Activated CD4-positive, CD25-positive, alpha-beta regulatory T cell treated with anti-CD3 and anti-CD28 coated beads, Interleukin-2, amount 50 U/mL, for 16 hours (primary cell): ENCODE measurements at places on chromosomes 7 and 10.

DNA sequence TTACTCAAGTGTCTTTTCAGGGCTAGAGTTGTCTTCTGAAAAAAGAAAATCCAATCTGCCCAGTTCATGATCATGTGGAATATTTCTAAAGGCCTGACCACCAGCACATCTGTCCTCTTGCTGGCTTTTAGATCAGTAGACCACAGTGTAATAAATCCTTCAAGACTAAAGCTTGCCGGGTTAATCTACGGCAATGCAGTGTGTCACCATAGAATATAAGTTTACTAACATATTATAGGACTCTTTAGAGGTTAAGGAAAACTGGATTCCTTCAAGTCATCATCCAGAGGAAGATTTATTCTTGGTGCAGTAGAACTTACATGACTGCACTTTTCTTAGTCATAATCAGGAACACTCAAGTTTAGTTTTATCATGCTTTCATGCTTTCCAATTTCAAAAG, 349.5 kb downstream of the SEMA3D start:
- DNase-seq: no peak

GRCh38 chr7:81770728-81771223, 929 bp upstream of the HGF start:
- DNase-seq: no peak

GRCh38 chr7:7351832-7352231, 169.5 kb downstream of the C1GALT1 start:
- no peak for DNase-seq

DNA sequence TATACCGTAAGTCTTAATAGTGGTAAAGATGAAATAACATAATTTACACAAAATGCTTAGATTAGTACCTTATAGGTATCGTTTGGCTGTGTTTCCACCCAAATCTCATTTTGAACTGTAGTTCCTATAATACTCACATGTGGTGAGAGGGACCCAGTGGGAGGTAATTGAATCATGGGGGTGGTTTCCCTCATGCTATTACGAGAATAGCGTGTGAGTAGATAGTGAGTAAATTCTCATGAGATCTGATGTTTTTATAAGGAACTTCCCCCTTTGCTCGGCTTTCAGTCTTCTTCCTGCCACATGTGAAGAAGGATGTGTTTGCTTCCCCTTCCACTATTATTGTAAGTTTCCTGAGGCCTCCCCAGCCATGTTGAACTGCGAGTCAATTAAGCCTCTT, 426.3 kb upstream of the POT1 start:
- DNase-seq: no peak

- DNase-seq: no peak
Measured at GRCh38 chr7:51577390-51577789, 260.8 kb upstream of the COBL start.

DNA sequence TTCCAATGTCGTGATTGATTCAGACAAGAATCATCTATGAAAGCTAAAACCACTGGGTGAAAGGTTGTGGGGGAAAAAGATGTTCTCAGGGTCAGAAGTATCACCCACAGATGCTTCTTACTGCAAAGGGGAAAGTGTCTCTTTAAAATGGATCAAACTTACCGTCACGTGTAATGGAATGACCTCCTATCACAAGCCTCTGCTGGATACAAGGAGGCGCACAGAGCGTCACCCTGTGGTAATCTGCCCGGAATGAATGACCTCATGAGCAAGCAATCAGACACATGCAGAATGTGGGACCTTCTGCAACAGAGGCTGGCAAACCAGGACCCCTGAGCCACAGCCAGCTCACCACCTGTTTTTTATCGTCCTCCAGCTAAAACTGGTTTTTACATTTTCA, 33.0 kb downstream of the WIPF3 start:
- no peak for DNase-seq

- no peak for DNase-seq
Measured at GRCh38 chr10:2202401-2202800, 465.1 kb upstream of the ADARB2 start.

- no peak for DNase-seq
Measured at GRCh38 chr10:62136931-62137330, 131.7 kb downstream of the RTKN2 start.

GRCh38 chr7:30196408-30196807, 61.6 kb downstream of the MTURN start:
- no peak for DNase-seq

- DNase-seq: no peak
Measured at GRCh38 chr7:137873979-137874777, 27.4 kb upstream of the DGKI start.

- DNase-seq: no peak
Measured at GRCh38 chr10:130929422-130930325, 381.8 kb downstream of the TCERG1L start.

DNA sequence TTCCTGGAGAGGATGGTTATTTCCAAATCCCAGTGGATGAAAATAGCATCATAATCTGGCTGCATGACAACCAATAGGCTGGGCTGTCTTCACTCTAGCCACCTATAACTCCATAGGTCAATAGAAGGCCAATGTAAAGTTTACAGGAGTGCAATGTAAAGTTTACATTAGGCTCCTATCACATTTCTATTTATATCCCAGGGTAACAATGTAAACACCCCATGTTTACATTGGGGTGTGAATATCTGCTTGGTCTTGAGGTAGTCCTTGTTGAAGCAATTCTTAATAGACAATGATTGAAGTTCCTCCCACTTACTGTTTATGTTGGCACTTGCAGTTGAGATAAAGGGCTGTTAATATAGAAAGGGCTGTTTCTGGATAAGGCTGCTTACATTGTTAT, 21.5 kb downstream of the CH25H start:
- DNase-seq: no peak

- DNase-seq: no peak
Measured at GRCh38 chr7:78323118-78323517, 524.5 kb downstream of the PHTF2 start.

GRCh38 chr7:46007990-46008643, 87.0 kb upstream of the IGFBP3 start:
- no peak for DNase-seq

DNA sequence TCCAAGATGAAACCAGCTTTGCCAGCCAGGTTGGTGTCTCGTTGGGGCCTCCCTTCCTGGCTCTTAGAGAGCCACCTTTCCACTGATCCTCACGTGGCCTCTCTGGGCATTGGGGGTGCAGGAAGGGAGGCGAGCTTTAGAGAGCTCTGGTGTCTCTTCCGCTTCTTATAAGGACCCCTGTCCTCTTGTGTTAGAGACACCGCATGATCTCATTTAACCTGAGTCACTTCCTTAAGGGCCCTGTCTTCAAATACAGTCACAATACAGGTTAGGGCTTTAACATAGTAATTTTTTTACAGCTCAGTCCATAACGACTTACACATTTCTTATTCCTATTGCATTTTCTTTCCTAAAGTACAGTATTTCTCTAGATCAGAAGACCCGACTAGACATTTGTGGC, 535.8 kb downstream of the SDK1 start:
- DNase-seq: no peak

DNA sequence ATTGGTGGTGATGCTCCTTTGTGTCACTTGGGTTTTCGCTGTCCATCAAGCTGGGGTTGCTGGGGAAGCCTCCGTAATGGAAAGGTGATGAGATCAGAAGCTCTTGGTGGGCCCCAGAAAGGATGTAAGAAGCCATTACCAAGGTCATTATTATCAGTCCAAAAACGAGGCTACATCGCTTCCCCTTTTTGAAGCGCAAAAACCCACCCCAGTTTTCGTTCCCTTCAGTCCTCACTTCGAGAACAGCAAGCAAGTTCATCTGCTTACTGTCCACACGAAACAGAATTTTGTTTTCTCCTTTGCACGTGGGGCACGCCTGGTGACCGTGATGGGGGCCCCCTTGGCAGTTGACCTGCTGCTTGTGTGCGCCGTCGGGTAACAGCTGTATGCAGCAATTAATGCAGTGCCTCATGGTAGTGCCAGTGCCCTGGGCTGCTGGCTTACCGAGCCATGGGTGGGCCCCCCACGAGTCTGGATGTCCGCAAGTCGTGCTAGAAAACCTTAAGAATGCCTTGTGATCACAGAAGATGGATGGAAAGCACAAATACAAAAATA, 47.5 kb downstream of the CHST15 start:
- DNase-seq: no peak

- no peak for DNase-seq
Measured at GRCh38 chr7:92987095-92987494, 130.7 kb downstream of the SAMD9 start.

DNA sequence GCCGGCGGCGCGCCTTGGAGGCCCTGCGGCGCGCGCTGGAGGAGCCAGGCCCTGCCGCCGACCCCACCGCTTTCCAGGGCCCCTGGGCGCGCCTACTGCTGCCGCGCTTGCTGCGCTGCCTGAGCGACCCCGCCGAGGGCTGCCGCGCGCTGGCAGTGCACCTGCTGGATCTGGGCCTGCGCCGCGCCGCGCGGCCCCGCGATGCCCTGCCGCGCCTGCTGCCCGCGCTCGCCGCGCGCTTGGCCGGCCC, 280 bp downstream of the DNAAF5 start:
- no peak for DNase-seq

- no peak for DNase-seq
Measured at GRCh38 chr7:3260401-3260715, 40.7 kb upstream of the SDK1 start.
